ENCODE measurements at places on chromosomes 16 and 17.

GRCh38 chr17:79183293-79184158 lies 108.9 kb downstream of the ENGASE start:
- DNase-seq: no peak

- no peak for DNase-seq
Measured at GRCh38 chr16:14652726-14653125, 20.0 kb downstream of the BFAR start.

GRCh38 chr16:1014771-1015495 lies 33.4 kb downstream of the SOX8 start:
- DNase-seq: no peak

- DNase-seq: peak; percentile 47
Measured at GRCh38 chr17:48023400-48024148, 14.0 kb downstream of the COPZ2 start.

GRCh38 chr16:12548270-12548983 lies 255.3 kb downstream of the CPPED1 start:
- no peak for DNase-seq

DNA sequence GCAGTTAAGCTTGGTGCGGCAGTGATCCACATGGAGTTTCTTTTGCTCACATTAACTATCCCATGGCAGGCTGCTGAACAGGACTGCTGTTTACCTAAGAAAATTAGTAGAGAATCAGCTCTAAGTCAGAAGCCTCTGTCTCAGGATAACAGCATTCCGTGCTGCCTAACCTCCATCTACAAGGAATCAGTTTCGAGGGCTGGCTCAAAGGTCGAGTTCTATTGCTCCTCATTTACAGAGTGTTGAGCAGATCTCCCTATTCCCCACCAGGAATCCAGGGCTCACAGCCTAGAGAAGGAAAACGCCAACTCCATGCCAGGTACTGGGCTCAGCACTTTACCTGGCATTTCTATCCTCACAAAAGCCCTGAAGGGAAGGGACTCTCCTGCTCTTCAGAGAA lies 9.9 kb downstream of the GINS2 start:
- DNase-seq: no peak

- no peak for DNase-seq
Measured at GRCh38 chr17:50332196-50332595, 13.7 kb upstream of the XYLT2 start.

DNA sequence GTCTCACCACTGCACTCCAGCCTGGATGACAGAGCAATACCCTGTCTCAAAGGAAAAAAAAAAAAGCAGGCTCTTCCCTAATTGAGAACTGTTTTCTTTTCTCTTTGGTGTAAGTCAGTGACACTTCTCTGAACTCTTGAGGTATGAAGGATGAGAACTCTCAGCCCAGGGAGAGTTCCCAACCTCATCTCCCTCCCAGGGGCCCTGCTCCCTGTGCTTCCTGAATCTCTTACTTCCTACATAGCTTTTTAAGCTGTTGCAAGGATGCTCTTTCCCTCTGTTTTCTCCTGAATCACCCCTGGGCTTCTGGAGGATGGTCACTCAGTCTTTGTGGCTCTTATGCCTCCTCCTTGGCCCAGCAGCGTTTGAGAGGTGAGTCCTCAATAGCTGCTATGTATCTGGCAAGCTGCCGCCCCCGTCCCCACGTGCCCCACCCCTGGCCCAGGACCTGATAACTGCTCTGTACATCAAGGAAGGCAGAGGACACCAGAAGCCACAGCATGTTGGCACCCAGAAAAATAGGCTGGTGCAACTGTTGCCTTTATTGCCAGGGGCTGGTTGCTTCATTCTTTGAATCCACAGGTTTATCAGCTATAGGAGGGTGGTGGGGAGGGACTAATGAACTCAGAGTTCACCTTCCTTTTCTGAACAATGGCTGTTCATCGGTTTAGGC lies 24.0 kb downstream of the IGF2BP1 start:
- DNase-seq: no peak

DNA sequence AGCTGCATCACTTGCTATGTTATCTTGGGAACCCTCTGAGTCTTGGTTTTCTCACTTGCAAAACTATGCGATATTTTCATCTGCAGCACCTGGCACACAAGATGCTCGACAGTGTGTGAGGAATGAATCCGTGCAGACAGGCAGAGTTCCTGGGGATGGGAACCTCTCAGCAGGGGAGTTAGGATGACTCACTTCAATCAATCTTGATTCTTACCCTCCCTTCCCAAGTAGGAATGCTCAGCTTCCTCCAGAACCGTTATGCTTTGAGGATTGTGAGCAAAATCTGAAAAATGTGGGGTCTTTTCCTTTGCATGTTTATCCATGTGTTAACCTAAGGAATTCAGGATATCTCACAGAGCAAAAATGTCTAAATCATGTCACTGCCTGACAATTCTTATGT lies 68.9 kb upstream of the HNF1B start:
- no peak for DNase-seq

DNA sequence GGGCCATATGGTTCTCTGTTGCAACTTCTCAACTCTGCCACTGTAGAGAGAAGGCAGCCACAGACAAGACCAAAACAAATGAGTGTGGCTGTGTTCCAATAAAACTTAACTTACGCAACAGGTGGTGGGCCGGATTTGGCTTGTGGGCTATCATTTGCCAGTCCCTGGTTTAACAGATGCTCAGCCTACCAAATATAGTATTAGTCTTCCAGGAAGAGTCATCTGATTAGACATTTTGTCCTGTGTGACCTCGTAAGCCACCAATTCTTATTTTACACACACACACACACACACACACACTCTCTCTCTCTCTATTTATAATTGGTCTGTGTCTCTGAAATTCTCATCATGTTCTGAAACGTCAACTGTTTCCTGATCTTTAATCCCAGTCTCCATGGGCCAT lies 245.9 kb downstream of the XYLT1 start:
- no peak for DNase-seq

DNA sequence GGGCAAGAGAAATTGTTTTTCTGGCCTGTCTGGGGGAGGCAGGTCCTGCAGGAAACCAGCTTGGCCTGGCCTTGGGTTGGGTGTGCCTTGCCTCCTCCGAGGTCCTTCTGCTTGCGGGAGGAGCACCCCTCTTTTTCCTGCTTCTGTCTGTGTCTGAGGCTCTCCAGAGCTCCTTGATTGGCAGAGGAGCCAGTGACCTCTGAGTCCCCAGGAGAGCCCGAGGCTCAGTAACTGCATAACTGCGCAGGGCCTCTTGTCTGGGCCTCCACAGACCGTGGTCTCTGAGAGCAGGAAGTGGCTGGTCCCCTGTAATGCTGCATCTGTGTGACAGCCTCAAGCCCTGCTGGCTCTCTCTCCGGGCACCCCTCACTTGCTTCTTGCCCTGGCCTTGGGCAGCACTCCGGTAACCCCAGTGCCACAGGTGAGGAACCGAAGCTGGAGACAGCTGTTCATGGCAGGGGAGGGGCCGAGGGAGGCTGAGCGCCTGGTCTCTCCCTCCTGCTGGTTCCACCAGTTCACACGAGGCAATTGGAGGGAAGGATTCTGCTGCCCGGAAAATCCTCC lies 1.6 kb downstream of the CAPN15 start:
- DNase-seq: no peak

DNA sequence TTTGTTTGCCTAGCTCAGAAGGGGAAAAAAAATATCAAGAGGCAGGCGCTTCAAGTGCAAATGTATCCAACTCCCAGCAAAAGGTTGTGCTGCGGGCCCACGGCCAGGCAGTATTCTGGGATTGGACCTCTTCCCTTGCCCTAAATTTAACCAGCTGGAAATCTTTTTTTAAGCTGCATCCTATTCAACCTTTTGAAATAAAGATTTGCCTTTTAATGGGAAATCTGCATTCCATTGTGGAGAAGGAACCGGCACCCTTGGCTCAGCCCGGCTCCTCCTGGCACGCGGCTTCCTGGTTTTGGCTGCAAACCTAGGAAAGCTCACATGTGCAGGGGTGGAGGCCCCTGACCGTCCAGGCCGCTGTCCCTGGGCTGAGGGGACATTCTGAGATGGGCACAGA lies 38.8 kb upstream of the ENPP7 start:
- DNase-seq: no peak

DNA sequence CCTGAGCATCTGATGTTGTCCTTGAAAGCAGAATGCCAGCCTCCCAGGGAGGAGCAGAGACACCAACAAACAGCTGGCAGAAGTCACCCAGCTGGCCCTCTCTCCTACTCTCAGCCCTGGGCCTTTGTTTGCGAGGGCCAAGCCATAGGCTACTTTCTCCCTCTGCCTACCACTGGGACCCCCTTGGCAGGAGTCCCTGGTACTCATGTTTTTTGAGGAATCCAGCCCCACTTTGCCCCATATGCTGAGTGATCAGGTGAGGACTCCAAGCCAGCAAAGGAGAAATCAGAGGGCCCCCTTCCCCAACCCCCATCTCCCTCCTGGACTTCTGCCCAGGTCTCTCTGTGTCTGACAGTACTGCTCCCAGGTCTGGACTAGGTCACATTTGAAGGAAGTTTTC lies 121.9 kb downstream of the USP31 start:
- no peak for DNase-seq

- DNase-seq: no peak
Measured at GRCh38 chr16:57533431-57534336, 2.7 kb downstream of the CCDC102A start.

GRCh38 chr16:19829844-19830692 lies 54.6 kb downstream of the GPRC5B start:
- no peak for DNase-seq

GRCh38 chr17:57077000-57077399 lies 8.0 kb upstream of the AKAP1 start:
- no peak for DNase-seq

- DNase-seq: no peak
Measured at GRCh38 chr17:74485841-74486240, 19.4 kb downstream of the CD300A start.

GRCh38 chr16:82700541-82701235 lies 73.9 kb downstream of the CDH13 start:
- DNase-seq: no peak

- no peak for DNase-seq
Measured at GRCh38 chr17:42779936-42780850, at the start of gene WNK4. TSS of gene WNK4 (plus strand) at chr17:42780610. CDS start at chr17:42780699, 89 bp downstream.

DNA sequence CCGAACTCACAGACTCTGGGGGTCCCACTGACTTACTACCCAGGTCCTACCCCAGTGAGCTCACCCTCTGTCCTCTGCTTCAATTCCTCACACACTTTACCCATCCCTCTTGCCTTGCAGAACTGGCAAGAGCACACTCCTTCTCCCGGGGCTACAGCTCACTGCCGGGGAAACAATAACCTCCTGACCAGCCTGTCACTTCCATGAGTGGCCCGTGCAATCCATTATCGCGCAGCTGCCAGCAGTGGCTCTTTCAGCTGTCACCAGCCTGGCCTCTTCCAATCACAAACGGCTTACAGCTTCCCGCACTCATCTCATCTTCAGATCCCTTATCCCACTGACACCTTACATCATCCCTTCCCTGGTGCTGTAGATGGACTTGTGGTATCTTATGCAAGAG lies 79.5 kb downstream of the CPPED1 start:
- no peak for DNase-seq

DNA sequence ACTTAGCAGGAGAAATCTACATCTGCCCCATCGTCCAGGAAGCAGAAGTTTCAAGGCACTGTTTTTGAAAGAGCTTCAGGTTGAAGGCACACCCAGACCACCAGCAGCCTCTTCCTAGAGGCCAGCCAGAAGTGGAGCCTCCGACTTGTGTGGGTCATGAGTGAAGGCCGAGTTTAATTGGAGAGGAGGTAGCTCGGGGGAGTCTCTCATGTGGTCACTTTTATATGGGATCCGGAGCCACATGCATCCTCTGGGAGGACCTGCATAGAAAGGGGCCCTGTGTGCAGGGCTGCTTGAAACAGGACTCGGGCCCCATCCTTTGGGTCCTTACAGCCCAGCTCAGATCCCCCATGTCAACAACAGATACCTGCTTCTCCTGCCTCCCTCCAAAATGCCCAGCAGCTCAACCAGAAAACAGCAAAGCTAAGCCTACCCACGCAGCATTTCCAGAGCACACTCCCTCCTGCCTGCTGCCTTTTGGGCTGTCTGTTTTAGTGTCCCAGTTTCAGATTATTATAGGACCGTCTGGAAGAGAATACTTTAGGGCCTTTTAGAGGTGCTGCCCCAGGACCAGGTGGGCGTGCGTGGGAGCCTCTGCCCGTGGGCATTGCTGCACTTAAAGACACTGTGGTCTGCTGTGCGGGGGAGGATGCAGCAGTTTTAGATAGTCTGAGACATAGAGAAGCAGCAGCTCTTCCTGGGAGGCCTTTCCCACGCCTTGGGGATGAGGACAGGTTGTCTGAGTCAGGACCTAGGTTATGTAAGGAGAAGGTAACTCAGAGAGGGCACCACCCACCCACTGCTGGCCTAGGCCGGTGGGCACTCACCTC lies 29.5 kb downstream of the MPRIP start:
- DNase-seq: no peak

- no peak for DNase-seq
Measured at GRCh38 chr17:2985318-2985717, 78.1 kb downstream of the OR1D5 start.

- no peak for DNase-seq
Measured at GRCh38 chr16:530111-530817, 2.8 kb downstream of the CAPN15 start.

- no peak for DNase-seq
Measured at GRCh38 chr17:42548070-42548837, 4.5 kb upstream of the HSD17B1 start.

DNA sequence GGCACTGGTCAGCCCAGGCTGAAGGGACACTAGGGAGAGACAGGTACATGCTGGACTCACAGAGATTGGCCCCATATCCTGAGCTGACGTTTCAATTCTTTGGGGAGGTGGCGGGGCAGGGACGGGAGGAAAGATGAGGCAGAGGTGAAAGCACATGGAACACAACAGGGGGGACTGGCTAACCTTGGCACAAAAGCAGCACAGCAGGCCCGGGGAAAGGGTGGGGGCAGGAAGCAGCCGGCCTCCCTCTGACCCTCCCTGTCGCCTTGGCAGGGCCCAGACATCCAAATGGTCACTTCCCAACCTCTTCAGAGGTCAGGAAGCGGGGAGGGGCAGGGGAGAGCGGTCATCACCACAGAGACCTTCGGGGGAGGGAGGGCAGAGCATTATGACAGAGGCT lies 6.6 kb downstream of the VAT1 start:
- DNase-seq: no peak

- DNase-seq: no peak
Measured at GRCh38 chr17:7912927-7913524, 3.1 kb downstream of the RNF227 start.

GRCh38 chr17:10729334-10730193 lies at the start of gene TMEM220:
TSS of gene TMEM220 (minus strand) at chr17:10730023. CDS start at chr17:10729851, 172 bp downstream.
- no peak for DNase-seq
